ENCODE measurements at places on chromosomes 4 and X. TPM values are rescaled to one million over a fixed set of nuclear protein-coding genes. Genes with fewer than 3 reads are reported as not detected.

- DNase-seq, result no peak
- H3K27me3 ChIP-seq, result no peaks in the 10 kb centered on the region
- peaks cover 8% of the 10 kb centered on the region for H3K4me1 ChIP-seq
- no peak overlapping the region for H3K4me3 ChIP-seq
Measured at GRCh38 chr4:1937550-1937949, 66.4 kb downstream of the NSD2 start.

GRCh38 chrX:132180929-132181328, 38.3 kb downstream of the RAP2C start:
- no peaks in the 10 kb centered on the region for H3K4me1 ChIP-seq
- no peak overlapping the region for H3K4me3 ChIP-seq
- no peaks in the 10 kb centered on the region for H3K27me3 ChIP-seq

DNA sequence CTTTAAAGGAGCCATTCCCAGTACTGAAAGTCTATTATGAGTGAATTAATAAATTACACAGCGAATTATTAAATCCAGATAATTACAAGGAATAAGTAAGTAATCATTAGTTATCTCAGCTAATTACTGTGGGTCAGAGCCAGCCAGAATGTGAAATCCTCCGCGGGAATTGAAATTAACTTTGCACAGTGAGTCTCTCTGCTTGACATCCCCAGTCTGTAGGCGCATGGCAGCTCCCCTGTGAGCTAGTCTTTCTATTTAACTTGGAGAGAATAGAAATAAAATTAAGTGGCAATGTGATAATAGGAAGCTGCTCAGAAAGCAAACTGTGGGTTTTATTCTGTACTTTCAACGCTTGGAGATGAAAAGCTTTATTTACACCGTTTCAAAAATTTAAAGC, 7.2 kb downstream of the POU4F2 start:
- H3K36me3 ChIP-seq, result no peaks in the 10 kb centered on the region
- no peak overlapping the region for H3K4me3 ChIP-seq
- H3K4me1 ChIP-seq, result no peaks in the 10 kb centered on the region
- H3K27ac ChIP-seq, result no peak overlapping the region
- peaks cover 68% of the 10 kb centered on the region for H3K27me3 ChIP-seq

DNA sequence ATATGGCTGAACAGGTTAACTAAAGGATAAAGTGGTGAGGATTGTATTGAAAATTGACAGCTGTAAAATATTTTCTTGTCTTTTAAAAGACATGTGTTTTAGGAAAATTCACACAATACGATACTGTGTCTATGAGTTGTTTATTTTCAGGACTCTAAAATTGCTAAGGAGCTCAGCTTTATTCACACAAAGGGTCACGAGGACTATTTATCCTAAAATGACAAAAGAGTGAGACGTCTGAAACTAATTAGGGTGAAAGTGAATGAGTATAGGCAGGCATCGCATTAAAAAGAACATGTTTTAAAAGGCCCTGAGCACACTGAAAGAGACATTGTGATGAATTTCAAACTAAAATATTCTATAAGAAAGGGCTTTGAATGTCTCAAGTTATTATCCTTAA, 304.7 kb downstream of the SH2D1A start:
- H3K4me3 ChIP-seq, result no peak overlapping the region
- H3K36me3 ChIP-seq, result no peaks in the 10 kb centered on the region
- no peaks in the 10 kb centered on the region for H3K4me1 ChIP-seq
- no peak overlapping the region for H3K27ac ChIP-seq
- DNase-seq, result no peak

GRCh38 chr4:152515678-152516077, 20.2 kb downstream of the FBXW7 start:
- H3K27me3 ChIP-seq, result no peaks in the 10 kb centered on the region
- no peaks in the 10 kb centered on the region for H3K36me3 ChIP-seq
- no peak overlapping the region for H3K4me3 ChIP-seq
- no peak for DNase-seq

ATP2B3 gene
- total RNA-seq, result 15.6 TPM

DNA sequence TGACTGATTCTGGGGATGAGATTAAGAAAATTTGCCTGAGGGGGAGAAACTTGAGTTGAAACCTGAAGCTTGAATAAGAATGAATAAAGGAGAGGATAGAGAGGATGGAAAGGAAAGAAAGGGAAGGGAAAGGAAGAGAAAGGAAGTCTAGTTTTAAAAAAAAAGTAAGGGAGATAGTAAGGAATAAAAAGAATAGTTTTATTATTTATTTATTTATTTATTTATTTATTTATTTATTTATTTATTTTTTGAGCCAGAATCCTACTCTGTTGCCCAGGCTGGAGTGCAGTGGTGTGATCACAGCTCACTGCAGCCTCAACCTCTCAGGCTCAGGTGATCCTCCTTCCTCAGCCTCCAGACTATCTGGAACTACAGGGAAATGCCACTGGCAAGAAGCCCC, 62.0 kb upstream of the NAF1 start:
- H3K4me1 ChIP-seq, result no peaks in the 10 kb centered on the region
- H3K4me3 ChIP-seq, result no peak overlapping the region
- DNase-seq, result no peak
- H3K36me3 ChIP-seq, result no peaks in the 10 kb centered on the region
- no peaks in the 10 kb centered on the region for H3K27me3 ChIP-seq
- H3K27ac ChIP-seq, result no peak overlapping the region

DNA sequence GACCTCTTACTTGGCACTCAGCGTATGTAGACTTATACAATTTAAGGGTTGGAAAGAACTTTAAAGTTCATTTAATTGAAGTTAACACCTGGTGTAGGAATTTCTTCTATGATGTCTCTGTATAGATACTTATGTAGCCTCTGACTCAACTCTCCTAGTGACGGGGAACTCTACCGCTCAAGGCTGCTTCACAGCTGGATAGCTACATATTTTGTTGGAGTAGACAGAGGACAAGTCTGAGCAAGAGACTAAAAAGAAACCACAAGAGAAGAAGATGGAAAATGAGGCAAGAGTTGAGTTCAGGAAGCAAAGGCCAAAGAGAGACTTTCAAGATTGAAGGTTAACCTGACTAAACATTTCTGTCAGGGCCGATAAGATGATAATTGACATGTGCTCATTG, 52.6 kb downstream of the GPR50 start:
- peaks cover 13% of the 10 kb centered on the region for H3K27me3 ChIP-seq
- DNase-seq, result no peak
- H3K36me3 ChIP-seq, result no peaks in the 10 kb centered on the region

ZFP92 gene
- total RNA-seq, result 6.5 TPM

DNA sequence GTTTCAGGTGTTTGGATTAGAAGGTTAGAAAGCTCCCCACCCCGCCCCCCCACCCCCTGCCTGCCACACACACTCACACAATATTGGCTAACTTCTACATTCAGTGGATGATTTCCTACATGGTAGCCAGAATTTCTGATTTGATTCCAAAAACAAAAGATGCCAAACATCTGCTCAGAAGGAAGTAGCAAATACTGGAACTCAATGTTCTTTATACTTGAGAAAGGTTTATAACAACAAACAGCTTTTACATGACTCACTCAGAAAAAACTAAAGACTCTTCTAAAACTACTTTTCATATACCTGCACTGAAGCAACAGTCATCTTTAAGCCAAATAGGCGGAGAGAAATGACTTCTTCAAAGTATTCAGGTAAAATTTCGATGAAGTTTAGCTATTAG, 750.5 kb upstream of the POU3F4 start:
- no peaks in the 10 kb centered on the region for H3K27me3 ChIP-seq
- H3K36me3 ChIP-seq, result no peaks in the 10 kb centered on the region
- DNase-seq, result no peak
- H3K27ac ChIP-seq, result no peak overlapping the region
- no peak overlapping the region for H3K4me3 ChIP-seq
- no peaks in the 10 kb centered on the region for H3K4me1 ChIP-seq

DNA sequence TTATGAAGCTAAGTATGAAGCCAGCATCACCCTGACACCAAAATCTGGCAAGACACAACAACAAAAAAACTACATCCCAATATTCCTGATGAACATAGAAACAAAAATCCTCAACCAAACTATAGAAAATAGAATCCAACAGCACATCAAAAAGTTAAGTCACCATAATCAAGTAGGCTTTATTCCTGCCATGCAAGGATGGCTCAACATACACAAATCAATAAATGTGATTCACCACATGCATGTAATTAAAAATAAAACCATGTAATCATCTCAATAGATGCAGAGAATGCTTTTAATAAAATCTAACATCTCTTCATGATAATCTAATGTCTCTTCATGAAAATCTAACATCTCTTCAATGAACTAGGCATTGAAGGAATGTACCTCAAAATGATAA, 249.4 kb upstream of the GK2 start:
- no peak for DNase-seq
- no peaks in the 10 kb centered on the region for H3K4me1 ChIP-seq
- H3K4me3 ChIP-seq, result no peak overlapping the region

- no peak overlapping the region for H3K27ac ChIP-seq
- no peaks in the 10 kb centered on the region for H3K36me3 ChIP-seq
Measured at GRCh38 chr4:161762796-161763195, 401.0 kb downstream of the FSTL5 start.

HELT gene
- not detected for total RNA-seq

GRCh38 chrX:13511241-13511943, 58.0 kb upstream of the EGFL6 start:
- H3K36me3 ChIP-seq, result no peaks in the 10 kb centered on the region
- H3K27me3 ChIP-seq, result no peaks in the 10 kb centered on the region
- DNase-seq, result no peak
- no peak overlapping the region for H3K4me3 ChIP-seq
- H3K4me1 ChIP-seq, result no peaks in the 10 kb centered on the region

ARHGAP36 gene
- 2.0 TPM for total RNA-seq

DNA sequence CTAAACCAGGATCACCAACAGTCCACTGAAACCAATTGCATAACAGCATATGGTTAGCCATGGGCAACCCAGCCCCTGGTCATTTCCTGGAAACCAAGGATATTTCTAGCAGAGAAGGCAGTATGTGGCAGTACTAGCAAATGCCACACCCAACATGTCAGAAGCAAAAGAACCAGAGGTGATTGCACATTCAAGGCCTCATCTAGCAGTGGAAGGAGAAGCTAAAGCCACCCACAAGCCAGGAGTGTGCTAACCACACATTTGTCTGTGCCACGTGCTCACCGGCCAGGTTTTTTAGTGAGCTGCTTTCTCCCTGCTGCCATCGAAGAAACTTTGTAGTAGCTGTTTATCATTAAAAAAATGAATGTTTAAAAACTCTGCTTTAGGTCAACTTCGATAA, 42.0 kb downstream of the TEC start:
- no peak overlapping the region for H3K27ac ChIP-seq
- H3K4me1 ChIP-seq, result no peaks in the 10 kb centered on the region
- H3K27me3 ChIP-seq, result no peaks in the 10 kb centered on the region

DNA sequence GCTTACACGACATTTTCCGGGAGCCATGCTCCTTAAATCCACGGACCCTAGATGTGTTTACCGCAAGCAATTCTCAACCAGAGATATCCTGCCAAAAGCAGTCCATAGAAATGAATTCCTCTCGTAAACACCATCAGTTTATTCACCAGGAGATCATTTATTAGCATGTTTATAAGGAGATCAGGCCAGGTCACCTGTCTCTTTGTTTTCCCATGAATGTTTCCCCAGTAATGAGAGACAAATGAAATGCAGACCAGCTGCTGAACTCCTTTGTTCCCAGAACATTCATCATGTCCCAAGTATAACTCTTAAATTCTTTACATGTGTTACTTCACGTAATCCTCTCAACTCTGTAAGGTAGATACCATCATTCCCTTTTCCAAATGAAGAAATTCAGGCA, 137.1 kb downstream of the DDX53 start:
- no peaks in the 10 kb centered on the region for H3K4me1 ChIP-seq
- H3K27ac ChIP-seq, result no peak overlapping the region
- H3K36me3 ChIP-seq, result no peaks in the 10 kb centered on the region
- DNase-seq, result no peak
- H3K27me3 ChIP-seq, result no peaks in the 10 kb centered on the region

DDX53 gene
- not detected for total RNA-seq

- no peaks in the 10 kb centered on the region for H3K27me3 ChIP-seq
- no peak for DNase-seq
- H3K4me3 ChIP-seq, result no peak overlapping the region
- H3K4me1 ChIP-seq, result no peaks in the 10 kb centered on the region
- no peaks in the 10 kb centered on the region for H3K36me3 ChIP-seq
Measured at GRCh38 chr4:111842336-111842735, 302.9 kb upstream of the FAM241A start.

FAM47E gene
- 3.6 TPM for total RNA-seq

GRCh38 chrX:41236629-41237028, 97.3 kb upstream of the DDX3X start:
- H3K4me3 ChIP-seq, result no peak overlapping the region
- H3K27me3 ChIP-seq, result no peaks in the 10 kb centered on the region
- no peak for DNase-seq
- peaks cover 17% of the 10 kb centered on the region for H3K36me3 ChIP-seq
- no peak overlapping the region for H3K27ac ChIP-seq

GRCh38 chrX:109873983-109874382, 128.9 kb upstream of the TMEM164 start:
- DNase-seq, result no peak
- no peaks in the 10 kb centered on the region for H3K36me3 ChIP-seq
- H3K4me3 ChIP-seq, result no peak overlapping the region
- H3K4me1 ChIP-seq, result no peaks in the 10 kb centered on the region
- H3K27ac ChIP-seq, result no peak overlapping the region

MAP7D2 gene
- 0.29 TPM for total RNA-seq

CYTL1 gene
- total RNA-seq, result not detected

DNA sequence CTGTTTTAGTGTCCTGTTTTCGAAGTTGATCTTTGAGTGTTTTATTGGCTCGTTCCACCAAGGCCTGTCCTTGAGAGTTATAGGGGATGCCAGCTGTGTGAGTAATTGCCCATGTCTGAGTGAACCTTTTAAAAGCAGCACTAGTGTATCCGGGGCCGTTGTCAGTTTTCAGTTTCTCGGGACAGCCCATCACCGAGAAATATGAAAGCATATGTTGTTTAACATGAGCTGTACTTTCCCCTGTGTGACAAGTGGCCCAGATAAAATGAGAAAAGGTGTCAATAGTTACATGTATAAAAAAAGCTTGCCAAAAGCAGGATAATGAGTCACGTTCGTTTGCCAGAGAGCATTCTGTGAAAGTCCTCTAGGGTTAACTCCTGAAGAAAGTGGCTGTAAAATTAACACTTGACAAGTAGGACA, 48.6 kb upstream of the RASSF6 start:
- H3K4me3 ChIP-seq, result peak overlapping the region; percentile 34
- peaks cover 15% of the 10 kb centered on the region for H3K4me1 ChIP-seq
- peak overlapping the region; percentile 81 for H3K27ac ChIP-seq

CT45A1 gene
- not detected for total RNA-seq

DNA sequence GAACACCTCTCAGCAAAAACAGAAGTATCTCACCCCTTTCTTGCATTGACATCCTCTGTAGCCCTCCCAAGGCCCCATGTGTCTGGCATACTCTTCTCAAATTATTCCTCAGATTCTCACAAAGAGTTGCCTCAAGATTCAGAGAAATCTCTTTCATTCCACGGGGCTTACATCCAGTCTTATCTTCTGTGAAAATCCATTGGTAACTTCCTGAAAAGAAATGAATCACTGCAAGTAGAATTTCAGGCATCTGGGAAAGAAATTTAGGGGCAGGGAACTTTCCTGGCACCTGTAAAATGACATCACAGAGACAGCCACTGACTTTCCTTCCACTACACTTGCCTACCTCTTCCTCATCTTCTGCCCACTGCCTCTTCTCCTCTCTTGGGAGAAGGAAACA, 182.5 kb upstream of the ARHGEF9 start:
- no peak overlapping the region for H3K27ac ChIP-seq
- H3K4me1 ChIP-seq, result no peaks in the 10 kb centered on the region
- no peaks in the 10 kb centered on the region for H3K36me3 ChIP-seq
- H3K4me3 ChIP-seq, result no peak overlapping the region
- DNase-seq, result no peak

Data from adrenal gland (tissue), 19 donors.